ENCODE measurements at places on chromosomes 3 and 15. TPM values are rescaled to one million over a fixed set of nuclear protein-coding genes. Genes with fewer than 3 reads are reported as not detected.
A peak's percentile ranks its signal among the peaks of the same experiment; 100 is the strongest.

- no peak for DNase-seq
These were observed 40.5 kb upstream of the PDZRN3 start for GRCh38 chr3:73665286-73665685.

- DNase-seq, result peak; percentile 71
These were observed 61.0 kb downstream of the KLF13 start for GRCh38 chr15:31387479-31388118.

DNA sequence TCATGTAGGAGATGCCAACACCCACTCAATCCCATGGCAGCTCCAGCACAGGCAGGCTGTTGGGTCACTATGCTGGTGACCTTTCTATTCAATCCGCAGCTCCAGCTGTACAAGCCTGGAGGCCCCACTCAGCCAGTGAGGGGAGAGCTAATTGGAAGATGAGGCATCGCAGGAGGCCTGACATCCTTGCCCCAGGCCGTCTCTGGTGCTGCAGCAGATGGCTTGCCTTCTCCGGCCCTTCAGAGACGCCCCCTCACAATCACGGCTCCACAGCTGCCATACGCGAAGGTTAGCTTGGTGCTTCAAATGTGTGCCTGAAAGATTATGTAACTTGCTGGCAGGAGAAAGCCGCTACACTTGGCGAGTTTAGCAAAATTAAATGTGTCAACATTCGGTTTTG is 104.2 kb upstream of the CLSTN2 start:
- DNase-seq, result peak; percentile 90

- peak; percentile 92 for DNase-seq
These were observed 74.7 kb downstream of the MAGI1 start for GRCh38 chr3:65963787-65964677.

DNA sequence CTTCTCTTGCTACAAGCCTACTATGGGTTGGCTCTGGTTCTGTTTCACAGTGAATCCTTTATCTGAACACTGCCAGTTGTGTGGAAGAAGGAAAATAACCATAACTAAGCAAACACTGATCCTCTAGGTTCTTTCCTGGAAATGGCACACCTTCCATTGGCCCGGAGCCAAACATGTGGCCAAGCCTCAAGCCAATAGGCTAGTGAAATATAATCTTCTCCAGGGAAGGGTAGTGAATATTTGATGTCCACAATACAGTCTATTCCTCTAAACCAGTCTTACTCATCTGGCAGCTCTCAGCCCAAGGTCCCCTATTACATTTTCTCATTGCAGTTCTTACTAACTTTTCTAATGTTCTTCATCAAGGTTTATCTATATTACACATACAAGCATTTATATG is 921.3 kb downstream of the TUSC7 start:
- DNase-seq, result no peak

DNA sequence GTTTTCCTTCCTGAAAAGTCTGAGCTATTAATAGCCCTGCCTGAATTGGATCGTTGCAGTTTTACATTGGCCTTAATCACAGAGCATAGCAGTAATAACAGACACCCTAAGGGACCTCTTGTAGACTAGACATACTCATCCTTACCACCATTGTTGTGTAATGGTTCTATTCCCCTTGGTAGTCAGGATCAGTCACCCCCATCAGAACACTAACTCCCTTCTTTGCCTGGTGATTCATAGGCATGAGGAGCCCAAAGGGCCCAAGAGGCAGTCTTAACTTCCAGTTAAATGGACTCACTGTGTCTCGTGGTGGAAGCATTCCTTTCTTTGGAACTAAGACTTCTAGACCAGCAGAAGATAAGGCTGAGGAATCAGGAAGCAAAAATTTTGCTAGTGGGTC is 20.2 kb downstream of the CGGBP1 start:
- DNase-seq, result peak; percentile 75

DNA sequence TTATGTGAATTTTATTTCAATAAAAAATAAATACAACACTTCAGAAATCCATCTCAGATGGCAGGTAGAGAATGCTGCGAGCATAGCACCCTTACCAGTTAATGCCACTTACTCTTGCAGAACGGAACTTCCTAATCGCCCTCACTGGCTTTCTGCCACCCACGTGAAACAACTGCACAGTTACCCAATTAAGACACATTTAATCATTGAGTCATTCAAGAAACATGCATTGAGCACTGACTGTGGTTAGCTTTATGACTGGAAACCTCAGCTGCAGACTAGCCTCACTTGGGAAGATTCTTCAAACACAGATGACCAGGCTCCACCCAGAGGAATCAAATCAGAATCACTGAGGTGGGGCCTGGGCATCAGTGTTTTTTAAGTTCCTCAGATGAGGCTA is 5.6 kb upstream of the MFGE8 start:
- DNase-seq, result peak; percentile 99

GRCh38 chr3:71429597-71429988 is 153.9 kb downstream of the FOXP1 start:
- DNase-seq, result no peak

GRCh38 chr3:31615071-31615875 is 82.5 kb downstream of the STT3B start:
- DNase-seq, result no peak

- no peak for DNase-seq
These were observed 623.4 kb upstream of the SGO1 start for GRCh38 chr3:20809356-20809755.

DNA sequence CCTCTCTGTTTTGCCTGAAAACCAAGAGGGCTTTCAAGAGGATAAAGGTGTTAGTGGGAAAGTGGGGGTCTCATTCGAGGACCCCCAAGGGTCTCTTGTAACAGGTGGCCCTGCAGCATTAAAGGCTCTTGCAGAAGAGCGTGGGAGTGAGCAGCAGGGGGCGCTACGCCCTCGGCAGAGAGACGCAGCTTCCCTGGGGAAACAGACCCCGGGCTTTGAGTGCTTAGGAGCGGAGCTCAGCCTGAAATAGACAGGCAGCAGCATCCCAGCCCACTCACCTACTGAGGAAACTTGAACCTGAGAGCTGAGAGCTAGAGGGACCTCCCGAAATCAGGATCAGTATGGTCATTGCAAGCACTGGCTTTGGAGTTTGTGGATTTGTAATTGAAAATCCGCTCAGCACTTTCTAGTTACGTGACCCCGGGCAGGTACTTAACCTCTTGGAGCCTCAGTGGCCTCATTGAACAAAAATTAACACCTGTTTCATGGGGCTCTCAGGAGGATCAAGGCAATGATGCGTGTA is 25.7 kb downstream of the RPLP1 start:
- peak; percentile 41 for DNase-seq

GRCh38 chr15:58115692-58116091 is 22.5 kb upstream of the AQP9 start:
- peak; percentile 11 for DNase-seq

GRCh38 chr3:164460851-164461250 is 617.4 kb downstream of the SI start:
- DNase-seq, result no peak

GRCh38 chr15:38516626-38517025 is 48.0 kb downstream of the RASGRP1 start:
- DNase-seq, result peak; percentile 5

GRCh38 chr3:172836390-172836997 is 86.0 kb downstream of the ECT2 start:
- DNase-seq, result peak; percentile 49

- DNase-seq, result no peak
These were observed 41.8 kb downstream of the RAB6B start for GRCh38 chr3:133853925-133854227.

- DNase-seq, result no peak
These were observed 157.4 kb upstream of the GMNC start for GRCh38 chr3:191019855-191020254.

- no peak for DNase-seq
These were observed 2.0 kb downstream of the P4HTM start for GRCh38 chr3:48991851-48992545.

DNA sequence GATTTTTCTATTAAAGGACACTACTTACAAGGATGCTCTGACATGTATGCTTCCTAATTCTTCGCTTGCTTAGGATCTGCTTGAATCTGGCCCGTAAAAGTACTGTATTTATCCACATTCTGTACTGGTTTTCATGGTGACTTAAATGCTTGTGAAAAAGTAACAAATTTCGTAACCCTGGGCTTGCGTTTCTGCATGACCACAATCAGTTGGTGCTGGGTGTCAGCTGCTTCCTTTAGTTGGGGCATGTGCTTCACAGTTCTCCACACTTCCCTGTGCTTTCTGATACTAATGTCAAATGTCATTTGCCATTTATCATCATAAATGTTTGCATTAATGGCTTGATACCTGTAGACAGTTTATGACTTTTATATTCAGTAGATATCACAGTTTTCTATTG is 218.4 kb upstream of the MLF1 start:
- DNase-seq, result no peak

DNA sequence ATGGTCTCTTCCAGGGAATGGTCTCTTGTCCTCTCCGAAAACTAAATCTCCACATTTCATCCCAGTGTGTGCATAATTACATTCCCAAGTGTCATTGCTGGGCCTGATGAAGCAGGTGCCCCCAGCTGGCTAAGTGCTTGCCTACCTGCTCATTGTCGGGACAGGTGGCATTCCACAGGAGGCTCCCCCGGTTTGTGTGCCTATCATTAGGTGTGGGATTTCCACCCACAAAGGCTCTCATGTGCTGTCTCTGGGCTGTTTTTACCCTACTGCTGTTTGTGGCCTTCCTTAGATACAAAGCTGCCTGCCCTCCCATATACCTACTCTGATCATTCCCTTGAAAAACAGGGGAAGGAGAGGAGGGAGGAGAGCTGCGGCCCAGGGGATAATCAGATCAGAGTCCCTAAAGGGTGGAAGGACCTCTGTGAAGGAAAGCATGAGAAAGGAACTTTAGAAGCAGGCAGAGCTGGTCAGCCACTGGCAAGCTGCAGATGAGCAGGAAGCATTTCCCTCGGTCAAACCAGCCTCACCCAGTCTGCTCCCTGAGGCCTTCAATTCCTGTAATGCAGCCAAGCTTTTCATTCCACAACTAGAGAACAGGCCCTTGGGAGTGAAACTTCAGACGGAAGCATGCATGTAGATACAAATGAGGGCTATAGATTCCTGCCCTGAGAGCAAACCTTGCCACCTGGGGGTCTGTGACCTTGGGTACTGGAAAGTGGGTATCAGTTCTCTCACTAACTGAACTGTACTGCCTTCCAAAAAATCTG is 60.7 kb upstream of the HEG1 start:
- DNase-seq, result peak; percentile 97

GRCh38 chr3:50294492-50295403 is 2.5 kb upstream of the IFRD2 start:
- DNase-seq, result no peak

- DNase-seq, result peak; percentile 20
These were observed 19.5 kb upstream of the CAV3 start for GRCh38 chr3:8713901-8714759.

- DNase-seq, result no peak
These were observed 390.6 kb upstream of the CFAP20DC start for GRCh38 chr3:59440285-59441028.

DNA sequence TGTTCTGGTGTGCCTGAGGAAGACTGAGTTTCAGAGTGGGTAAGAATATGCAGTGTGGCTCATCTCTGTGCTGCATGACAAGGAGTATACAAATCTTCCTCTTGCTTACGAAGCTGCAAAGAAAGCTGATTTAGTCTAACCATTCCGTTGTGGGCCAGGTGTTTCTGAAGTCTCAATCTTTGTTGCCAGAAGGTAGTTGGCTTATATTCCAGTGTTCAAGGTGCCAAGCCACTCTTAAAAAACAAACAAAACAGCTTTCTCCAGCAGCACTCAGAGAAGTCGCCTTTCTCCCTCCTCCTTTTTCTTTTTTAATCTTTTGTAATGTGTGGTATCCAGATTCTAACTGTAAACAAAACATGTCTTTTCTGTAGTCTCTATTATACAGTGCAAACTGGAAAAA is 872.4 kb downstream of the NAALADL2 start:
- DNase-seq, result no peak

DNA sequence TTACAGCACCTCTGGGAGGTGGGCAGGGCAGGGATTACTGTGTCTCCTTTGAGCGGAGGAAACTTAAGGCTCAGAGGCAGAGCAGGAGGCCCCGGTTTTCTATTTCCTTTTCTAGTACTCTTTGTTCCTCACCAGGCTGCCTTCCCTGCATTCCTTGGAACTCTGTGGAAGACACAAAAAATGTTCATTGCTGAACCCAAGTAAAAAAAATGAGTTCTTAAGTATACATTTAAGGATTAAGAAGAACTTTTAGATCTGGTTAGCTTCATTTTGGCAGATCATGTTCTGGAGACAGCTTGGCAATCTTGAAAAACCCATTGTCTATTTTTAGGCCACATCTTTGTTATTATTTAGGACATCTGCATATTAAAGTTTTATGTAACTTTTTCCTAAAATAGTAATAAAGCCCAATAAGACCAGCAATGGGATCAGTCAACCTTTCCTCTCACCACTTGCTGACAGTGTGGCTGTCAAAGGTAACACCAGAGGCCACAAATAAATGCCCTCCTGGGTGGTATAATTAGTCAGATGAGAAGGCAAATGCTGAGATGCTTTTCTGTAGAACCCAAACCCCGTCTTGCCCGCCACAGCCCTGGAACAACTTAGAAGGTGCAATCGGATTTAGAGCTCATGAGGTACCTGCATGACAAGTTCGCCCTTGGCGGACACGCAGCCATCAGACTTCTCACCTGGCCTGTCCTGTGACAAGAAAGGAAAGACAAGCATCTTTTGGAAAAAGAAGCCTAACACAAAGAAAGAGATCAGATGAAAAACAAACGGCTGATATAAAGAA is 97.2 kb downstream of the DGKG start:
- no peak for DNase-seq

GRCh38 chr3:178308771-178309170 is 227.5 kb upstream of the KCNMB2 start:
- DNase-seq, result no peak

- DNase-seq, result no peak
These were observed 40.4 kb downstream of the DNAJB8 start for GRCh38 chr3:128426128-128426921.

Gene FGD5
- total RNA-seq, result 5.3 TPM

Gene CHDH
- total RNA-seq, result not detected

Gene ATP13A4
- total RNA-seq, result not detected

Gene DZIP1L
- 7.4 TPM for total RNA-seq

Gene ZNF774
- total RNA-seq, result 3.7 TPM

Gene RBSN
- 9.6 TPM for total RNA-seq

Gene ANKUB1
- total RNA-seq, result not detected

Gene CCPG1
- total RNA-seq, result 39.9 TPM

Gene CASR
- not detected for total RNA-seq

Gene ZDHHC19
- not detected for total RNA-seq

Gene PLXNB1
- 14.2 TPM for total RNA-seq
